GM10248 (cell line): ENCODE measurements at places on chromosomes 2 and 18.

GRCh38 chr2:151111599-151112278 is 149.9 kb downstream of the RBM43 start:
- DNase-seq, result no peak

DNA sequence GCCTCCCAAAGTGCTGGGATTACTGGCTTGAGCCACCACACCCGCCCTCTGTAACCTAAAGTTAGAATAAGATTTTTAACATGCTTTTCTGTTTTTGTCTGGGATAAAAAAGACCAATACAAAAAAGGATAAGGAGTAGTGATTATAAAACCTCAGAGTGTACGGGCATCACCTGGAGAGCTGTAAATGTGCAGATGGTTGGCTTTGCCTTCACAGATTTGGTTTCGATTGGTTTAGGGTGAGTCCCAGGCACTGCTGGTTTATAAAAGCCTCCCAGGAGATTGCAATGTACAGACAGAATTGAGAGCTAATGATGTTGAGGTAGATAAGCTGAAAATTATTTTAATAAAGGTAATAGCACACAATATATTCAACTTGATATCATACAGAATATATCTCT is 289.7 kb upstream of the FSHR start:
- DNase-seq, result no peak

DNA sequence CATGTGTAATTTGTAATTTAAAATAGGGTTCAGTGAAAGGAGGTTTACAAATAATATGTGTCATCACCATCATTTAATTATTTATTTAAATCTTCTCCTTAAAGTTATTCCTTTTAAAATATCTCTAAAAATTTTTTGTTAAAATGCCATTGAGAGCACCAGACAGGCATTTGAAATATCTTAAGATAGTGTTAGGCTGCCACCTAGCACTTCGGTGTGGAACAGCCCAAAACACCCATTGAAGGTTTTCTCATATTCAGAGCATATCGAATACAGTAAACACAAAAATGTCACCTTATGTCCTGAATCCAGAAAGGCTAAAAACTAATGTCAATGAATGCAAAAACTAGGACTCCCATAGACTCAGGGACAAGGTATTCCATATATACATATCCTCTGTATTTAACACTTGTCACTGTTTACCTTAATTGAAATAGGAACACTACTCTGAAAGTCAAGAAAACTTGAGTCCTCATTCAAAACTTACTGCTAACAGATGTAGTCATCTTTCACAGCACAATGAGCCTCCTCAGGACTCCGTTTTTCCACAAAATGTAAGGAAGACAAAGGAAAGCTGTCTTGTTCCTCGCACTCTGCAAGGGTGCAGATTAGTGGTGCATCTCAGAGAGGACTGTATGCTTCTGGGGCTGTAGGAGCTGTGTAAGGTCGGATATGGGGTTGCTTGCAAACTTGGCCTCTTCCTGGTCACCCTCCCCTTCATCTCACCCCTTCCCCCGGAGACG is 329.5 kb downstream of the PAX3 start:
- peak; percentile 29 for DNase-seq

DNA sequence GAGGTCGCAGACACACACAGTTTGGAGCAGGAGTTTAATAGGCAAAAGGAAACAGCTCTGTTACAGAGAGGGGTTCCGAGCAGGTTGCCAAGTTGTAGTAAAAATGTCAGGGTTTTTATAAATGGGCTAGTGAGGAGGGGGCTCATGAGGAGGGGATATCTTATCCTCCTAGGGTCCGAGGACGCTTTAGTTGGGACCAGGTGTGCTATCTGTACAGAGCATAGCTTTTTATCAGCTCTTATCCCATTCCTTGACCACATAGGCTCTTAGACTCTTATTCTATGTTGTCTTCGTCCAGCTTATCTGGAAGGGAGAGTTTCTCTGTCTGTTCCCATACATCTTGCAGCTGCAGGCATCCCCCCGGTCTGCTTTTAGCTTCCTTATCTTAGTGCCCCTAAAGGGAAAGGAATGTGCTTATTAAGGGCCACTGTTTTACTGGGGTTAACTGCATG is 44.7 kb downstream of the PDK1 start:
- no peak for DNase-seq

DNA sequence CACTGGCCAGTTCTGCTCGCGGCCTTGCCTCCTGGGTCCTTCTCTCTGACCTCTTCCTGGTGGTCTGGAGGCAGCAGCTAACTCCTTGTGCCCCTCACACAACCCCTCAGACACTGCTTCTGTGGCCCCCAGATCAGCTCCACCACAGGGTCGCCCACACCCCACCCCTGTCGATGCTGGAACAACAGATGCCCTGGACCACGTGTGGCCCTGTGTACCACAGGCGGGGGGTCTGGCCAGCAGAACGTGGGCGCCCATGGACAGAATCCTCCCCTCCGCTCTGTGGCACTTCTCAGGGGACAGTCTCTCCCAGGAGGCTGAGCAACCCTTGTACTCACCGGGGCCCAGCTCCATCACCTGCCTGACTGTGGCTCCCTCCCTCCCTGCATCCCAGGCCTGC is 245.6 kb downstream of the NDUFA10 start:
- no peak for DNase-seq

- peak; percentile 24 for DNase-seq
Measured at GRCh38 chr2:39266139-39266805, 22.5 kb upstream of the CDKL4 start.
